Fibroblast of mammary gland (primary cell): ENCODE measurements at places on chromosomes 6 and 20.

DNA sequence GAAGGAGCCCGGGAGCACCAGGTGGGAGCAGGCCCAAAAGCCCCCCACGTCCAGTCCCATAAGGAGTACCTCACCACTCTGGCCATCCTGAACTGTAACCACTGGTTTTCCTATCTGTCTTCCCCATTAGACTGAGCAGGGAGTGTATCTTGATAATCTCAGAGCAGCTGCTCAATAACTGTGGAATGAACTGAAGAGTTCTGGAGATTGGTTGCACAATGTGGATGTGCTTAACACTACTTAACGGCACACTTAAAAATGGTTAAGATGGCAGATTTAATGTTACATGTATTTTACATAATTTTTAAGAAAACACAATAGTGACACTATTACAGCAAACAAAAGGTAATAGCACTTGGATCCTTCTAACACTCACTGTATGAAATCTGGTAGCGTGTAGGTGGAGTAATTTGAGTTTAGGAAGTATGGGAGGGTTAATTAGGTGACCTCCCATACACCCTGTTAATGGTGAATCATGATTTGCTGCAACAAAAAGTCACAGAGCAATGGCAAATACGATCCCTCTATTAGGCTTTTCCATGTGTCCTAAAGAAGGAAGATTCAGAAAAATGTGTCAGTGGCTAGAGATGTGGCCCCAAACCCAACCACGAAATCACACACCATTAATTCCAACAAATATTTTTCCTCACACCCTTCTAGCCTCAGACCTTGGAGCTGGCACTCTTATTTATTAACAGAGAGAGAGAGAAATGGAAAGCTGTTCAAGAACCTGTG is 18.4 kb downstream of the TRAM2 start:
- DNase-seq = peak; percentile 50

DNA sequence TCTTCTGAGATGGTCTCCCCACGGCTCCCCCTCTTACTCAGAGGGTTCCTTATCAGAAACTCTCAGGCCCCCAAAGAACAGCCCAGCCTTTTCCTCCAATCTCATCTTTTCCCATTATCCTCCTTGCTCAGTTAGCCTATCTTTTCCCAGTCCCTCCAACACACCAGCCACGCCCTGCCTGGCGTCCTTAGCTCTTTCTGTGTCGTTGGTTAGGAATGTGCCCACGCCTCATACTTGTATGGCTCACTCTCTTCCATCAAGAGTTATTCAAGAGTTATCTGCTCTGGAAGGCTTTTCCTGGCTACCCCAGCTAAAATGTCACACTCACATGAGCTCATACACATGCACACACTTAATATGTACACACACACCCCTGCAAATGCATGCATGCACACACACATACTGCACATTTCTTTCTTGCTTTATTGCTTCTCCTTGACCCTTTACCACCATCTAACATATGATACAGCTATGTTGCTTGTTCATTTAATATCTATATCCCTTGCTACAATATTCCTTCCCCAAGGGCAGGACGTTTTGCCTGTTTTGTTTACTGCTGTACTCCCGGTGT is 37.6 kb downstream of the SLC2A10 start:
- peak; percentile 36 for DNase-seq

GRCh38 chr6:55058682-55059081 is 115.6 kb upstream of the HCRTR2 start:
- DNase-seq = no peak

GRCh38 chr6:99178168-99178567 is 171.3 kb downstream of the FAXC start:
- DNase-seq = no peak

DNA sequence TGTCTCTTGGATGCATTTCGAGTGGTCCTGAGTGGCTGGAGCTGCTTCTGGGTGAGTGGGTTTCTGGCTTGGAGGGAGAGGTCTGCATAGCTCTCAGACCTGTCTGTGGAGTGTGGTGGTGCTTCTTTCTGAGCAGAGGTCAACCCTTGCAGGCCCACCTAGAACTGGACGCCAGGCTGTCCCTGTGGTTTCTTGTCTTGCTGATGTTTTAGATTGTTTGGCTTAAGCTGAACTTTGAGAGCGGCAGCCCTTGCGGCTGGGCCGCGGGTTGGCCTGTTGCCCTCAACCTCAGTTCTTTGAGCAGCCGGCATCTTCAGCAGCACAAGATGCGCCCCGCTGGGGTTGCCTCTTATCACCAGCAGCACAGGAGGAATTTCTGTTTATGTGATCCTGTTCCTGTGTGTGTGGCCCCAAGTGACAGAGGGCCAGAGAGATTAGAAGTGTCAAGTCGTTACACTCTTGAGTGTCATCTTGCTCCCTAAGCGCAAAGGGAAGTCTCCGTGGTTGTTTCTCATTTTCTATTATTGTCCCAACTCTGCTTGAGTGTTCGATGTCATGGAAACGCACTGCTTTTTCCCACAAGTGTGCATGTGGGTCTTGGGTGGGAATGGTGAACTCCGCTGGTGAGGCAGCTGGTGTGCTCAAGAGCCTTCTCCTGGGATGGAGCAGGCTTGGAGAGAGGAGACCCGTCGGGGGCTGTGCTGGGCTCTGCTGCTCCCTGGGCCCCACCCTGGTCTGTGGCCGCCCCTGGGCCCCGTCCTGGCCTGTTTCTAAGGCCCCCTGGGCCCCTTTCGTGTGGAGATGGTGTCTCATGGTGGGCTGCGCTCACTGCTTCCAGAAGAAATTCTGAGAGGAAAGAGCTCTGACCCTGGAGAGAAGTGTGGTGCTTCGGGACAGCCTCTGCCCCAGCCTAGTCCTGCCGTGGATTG is 20.1 kb upstream of the SLC22A1 start:
- no peak for DNase-seq

DNA sequence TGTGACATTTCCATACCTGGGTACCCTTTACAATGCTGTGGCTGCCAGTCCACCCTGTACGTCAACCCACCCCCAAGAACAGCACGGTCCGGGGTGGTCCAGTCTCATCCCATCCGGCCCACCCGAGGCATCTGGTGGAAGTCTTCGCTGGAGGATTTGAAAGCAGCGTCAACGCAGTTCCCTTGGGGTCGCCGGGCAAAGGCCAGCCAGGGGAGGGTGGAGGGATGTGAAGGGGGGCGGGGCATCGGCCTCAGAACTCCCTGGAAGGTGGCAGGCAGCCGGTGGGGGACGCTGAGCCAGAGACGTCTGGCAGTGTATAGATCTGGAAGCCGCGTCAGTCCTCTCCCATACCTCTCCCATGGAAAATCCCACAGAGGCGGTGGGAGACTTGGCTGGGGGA is 1944.0 kb upstream of the DEFB115 start:
- DNase-seq = no peak

DNA sequence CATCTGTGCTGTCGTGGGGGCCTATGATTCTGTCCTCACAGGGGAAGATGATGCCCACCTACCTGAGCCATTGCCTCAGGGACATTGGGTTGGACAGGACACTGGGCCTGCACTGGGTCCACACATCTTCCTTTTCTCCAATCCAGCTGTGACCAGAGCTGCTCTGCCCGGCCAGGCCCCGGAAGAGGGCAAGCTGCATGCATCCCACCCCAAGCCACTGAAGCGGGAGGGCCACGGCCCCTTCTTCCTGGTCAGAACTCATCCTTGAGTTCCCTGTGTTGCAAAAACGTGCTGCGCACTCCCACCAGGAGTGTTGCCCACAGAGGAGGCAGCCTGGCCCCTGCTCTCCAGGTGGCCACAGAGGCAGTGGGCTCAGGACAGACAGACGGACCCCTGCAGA is 38.2 kb downstream of the SPDEF start:
- DNase-seq = no peak

DNA sequence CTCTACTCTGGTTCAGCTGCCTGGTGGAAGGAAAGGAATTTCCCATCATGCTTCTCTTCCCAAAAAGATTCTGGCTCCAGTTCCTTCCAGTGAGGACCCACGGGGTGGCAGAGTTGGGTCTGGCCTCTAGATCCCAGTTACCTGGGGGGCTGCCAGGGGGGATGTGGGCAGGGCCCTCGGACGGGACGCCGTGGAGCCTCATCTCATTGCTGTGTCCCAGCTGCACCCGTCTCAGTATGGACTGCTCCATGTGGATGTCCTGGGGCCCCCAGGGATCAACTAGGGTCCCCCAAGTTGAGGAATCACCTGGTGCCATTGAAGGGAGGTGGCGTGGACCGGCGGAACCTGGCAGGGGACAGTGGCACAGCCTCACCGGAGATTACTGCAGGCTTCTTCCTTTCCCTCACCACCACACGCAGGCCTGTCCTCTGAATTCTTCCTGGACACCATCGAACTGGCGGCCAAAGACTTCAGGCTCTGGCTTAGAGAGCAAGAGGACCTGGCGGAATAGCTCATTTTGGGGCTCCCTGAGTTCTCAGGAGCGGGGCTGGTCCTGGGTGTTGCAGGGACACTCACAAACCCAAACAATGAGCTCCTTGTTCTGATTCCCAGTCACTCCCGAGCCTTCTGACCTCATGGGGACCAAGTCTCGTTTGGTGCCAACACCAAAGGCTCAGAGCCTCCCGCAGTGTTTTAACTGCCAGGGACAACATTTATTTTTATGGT is 8.5 kb downstream of the ZBP1 start:
- no peak for DNase-seq

DNA sequence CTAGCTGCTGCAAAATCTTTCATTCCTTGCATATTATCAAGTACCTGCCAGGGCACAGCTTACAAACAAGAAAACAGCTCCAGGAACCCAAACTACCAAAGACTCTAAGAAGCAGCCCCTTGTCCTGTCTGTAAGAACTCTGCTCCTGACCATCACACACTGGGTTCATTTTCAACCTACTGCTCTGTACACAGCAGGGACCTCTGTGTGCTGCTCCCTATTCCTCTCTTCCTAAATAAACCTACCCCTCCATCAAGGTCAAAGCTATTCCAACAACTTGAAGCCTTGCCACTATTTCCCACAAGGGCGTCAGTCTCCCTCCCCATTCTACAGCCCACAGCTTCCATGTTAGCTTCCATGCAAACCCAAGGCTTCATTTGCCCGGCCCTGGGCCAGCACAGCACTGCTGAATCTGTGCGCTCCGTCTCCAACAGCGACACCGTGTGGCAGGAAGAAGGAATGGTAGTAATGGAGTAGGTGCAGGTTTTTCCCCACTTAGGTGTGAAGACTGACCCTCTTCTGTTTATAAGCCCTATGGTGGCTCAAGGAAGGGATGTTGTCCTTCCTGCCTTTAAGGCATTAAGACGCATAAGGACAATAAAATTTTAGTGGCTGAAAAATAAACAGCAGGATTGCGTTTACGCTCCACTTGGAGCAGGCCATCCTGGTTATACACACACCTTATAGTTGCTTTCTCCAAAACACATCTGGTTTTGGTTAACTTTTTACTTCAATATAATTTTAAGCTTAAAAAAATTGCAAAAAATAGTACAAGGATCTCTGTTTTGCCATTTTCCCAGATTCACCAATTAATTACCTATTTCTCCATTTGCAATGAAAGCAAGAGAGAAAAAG is 115.2 kb upstream of the NXT1 start:
- peak; percentile 74 for DNase-seq

DNA sequence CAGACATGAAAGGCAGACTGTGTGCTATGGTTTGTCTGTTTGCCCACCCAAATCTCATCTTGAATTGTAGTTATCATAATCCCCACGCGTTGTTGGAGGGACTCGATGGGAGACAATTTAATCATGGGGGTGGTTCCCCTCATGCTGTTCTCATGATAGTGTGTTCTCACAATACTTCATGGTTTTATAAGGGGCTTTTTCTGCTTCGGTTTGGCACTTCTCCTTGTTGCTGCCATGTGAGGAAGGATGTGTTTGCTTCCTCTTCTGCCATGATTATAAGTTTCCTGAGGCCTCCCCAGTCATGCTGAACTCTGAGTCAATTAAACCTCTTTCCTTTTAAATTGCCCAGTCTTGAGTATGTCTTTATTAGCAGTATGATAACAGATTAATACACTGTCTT is 47.2 kb upstream of the MICB start:
- no peak for DNase-seq

DNA sequence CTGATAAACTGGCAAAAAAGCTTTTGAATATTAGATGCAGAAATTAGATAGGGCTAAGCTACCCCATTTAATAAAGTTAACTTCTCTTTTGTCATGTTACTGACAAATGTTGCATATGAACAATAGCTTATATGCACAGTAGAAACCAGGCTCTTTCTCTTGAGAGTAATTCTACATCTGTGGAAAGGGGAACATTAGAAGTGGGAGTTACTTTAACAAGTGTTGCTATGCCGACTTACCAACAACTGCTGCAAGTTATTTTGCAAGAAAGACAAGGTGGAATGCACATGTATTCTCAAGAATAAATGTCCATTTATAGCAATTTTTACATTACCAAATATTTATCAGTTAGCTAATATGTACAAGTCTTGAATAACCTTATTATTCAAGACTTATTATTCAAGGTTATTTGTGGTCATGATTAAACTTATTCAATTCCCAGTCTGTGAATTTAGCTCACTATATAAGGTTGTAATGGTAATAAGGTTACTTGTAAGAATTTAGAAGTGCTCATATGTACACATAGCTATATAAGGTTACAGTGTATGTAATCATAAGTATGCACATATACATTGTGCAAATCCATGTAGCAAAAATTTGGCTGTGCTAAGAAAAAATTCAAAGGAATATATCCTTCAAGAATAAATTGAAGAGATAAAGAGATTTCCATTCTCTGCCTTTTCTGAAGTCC is 38.3 kb downstream of the ADGRG6 start:
- no peak for DNase-seq

DNA sequence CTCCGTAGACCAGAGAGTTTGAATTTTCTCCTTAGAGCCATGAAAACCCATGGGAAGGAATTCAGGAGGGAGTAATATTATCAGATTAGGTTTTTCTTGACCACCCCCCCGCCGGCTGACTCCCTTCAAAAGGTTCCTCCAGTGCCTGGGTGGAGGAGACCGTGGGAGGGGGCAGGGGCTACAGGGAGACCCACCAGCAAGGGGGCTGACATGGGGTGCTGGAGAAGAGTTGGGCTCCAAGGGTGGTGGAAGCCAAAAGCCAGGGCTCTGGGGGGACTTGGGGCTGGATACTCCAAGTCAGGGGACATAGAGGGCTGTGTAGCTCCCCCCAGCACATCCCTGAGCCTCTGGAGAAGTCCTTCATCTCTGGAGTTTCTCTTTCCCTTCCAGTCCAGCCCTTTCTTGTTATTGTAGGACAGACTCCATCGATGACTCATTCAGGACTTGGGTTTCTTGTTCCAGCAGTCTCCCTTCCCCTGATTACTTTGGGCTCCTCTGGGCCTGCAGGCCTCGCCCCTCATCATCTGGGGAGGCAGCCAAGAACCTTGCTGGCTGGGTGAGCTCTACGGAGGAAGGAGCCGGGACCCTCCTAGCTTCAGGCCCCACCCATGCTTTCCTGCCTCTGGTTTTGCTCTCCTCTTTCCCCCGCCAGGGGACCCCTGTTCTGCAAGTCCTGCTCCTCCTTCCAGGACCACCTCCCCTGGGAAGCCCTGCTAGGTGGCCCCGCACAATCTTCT is 10.5 kb upstream of the KIAA1755 start:
- DNase-seq = peak; percentile 99
